Iris pigment epithelial cell (primary cell): ENCODE measurements at places on chromosomes 1 and 21.

DNA sequence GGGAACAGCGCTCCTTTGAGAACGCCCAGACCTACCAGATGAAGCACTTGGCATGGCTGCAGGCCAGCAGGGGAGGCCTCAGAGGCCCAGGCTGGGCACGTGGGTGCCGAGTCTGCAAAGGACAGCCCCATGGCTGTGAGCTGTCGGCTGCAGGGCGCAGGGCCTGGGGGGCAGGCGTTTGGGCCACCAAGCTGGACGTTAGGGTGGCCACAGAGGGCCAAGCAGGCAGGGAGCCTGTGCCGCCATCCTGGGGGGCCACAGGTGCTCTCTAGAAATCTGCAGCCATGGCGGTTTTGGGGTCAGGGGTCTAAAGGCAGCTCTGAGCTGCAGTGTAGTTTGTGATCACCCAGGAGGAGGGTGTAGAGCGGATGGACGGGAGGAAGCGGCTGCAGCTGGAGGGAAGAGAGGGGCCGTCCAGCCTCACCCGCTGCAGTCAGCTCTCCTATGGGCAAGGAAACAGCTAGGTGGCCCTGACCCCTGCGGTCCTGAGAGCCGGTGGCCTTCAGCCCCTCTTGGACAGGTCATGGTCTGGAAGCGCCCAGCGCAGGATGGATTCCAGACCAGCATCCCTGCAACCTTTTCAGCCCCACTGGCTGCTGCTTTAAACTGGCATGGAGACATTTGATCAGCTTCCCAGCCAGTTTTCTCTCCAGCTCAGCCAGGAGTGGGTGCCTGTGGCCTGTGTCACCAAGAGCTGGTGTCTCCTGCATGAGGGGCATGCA is 11.0 kb downstream of the IBA57 start:
- no peak for DNase-seq

DNA sequence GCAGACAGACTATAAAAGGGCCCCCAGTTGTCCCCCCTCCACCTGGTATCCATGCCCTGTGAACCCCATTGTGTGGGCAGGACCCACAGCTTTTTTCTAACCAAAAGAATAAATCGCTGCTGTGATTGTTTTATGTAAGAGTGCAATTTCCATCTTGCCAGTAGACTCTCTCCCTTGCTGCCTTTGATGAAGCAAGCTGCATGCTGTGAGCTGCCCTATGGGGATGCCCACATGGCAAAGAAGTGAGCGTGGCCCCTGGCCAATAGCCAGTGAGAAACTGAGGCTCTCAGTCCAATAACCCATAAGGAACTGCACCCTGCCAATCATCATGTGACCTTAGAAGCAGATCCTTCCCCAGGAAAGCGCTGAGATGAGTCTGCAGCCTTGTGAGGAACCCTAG is 37.8 kb upstream of the FMOD start:
- DNase-seq: no peak

- DNase-seq: peak; percentile 87
These were observed 22.7 kb downstream of the UTP25 start for GRCh38 chr1:209850342-209850979.

DNA sequence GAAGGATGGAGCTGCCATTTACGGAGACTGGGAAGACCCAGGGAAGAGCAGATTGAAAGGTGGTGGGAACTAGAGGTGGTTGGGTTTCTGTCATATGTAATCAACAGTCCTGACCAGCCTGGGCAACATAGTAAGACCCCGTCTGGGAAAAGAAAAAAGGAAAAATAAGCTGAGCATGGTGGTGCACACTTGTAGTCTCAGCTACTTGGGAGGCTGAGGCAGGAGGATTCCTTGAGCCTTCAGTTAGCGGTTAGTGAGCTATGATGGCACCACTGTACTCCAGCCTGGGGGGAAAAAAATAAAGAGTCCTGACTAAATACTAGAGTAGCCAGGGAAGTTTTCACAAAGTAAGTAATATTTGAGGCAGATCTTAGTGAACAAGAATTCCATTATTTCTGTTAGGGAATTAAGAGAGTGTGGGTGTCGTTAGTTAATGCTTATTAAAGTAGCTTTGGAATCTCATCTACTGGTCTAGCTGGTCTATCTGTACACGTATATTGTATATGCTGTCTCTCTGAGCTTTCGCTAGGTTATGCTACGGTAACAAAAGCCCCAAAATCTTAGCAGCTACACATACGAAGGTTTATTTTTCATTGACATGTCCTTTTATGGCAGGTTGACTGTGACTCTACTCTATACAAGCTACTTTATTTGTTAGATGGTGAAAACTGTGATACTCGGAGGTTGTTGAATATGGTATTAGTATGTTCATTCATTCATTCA is 4.4 kb downstream of the NBPF1 start:
- no peak for DNase-seq

DNA sequence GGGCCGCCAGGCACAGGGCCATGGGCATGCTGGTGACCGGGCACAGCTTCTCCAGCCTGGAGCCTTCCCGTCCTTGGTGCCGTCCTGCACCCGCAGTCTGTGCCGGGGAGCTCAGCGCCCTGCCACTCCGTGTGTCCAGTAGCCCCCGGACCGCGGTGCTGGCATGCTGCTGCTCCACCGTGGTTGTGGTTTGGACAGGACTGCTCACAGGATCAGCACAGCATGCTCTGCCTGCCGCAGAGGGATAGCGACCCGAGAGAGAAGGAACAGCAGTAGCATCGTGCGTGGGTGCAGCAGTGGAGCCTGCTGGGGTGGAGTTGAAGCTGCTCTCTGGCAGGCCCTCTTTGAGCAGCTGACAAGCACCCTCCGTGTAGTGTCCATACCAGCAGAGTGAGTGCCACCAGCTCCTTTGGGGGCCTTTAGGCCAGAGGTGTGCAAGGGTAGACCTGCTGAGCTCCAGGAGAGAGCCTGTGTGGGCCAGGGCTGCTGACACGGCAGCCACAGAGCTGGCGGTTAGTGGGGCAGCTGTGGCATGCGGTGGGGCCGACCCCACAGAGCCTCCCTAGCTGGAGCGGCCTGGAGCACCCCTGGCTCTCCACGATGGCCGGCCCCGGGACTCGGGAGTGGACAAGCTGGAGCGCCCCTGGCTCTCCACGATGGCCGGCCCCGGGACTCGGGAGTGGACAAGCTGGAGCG is 6.4 kb upstream of the PCBP3 start:
- no peak for DNase-seq

DNA sequence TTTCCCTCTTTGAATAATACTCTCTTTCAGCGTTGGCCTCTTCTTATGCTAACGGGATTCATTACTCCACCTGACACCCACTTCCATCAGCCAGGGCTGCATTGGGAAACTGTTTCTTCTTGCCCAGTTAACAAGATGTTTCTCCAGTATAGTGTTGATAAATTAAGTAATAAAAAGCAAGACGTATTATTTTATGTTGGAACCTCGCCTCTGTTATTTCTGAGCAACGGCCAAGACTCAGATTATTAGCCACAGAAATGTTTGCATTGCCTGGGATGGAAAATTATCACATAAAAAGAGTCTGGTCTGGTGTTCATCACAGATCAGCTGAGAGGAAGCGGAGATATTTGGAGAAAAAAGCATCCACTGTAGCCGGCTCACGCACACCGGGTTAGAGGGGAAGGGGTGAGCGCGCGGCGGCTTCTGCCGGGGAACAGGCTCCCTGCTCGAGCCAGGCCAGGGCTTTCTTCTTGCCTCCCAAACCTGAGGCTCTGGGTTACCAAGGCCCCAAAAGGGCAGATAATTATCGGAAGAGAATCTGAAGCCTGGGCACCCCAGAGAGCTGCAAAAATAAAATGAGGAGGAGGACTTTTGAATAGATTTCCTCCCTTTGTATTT is 189.5 kb downstream of the PRDM16 start:
- no peak for DNase-seq

- no peak for DNase-seq
These were observed 474.3 kb upstream of the TMPRSS15 start for GRCh38 chr21:18877917-18878316.

DNA sequence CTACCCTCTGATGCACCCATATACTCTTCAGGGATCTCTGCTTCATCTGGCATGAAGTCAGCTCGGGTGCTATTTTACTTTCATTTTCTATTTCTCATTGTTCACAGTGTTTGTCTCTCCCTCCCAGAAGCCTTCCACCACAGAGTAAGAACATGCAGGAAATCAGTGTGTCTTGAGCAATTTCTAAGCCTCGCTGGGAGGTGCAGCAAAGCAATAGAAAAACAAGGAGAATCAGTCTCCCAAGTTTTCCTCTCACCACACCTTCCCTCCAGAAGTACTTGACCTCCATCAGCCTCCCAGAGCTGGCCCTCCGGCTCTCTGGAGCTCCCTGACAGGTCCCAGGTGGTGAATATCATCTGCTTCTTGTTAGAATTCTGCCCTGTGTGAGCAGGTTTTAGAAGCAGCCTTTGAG is 594.7 kb upstream of the CAMK1G start:
- DNase-seq: peak; percentile 53
